ENCODE measurements at places on chromosomes 16 and 17.

DNA sequence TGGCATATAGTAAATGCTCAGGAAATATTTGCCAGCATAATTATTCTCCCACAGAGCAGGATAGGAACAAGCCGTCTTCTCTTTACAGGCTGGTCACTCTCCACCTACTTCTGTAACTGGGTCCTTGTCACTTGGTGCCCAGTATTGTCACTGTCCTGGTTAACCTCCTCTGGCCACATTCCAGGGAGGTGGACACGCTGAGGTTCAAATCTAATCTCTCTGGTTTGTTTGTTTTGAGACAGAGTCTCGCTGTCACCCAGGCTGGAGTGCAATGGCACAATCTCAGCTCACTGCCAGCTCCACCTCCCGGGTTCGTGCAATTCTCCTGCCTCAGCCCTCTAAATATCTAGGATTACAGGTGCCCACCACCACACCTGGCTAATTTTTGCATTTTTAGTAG, 15.6 kb downstream of the SBK1 start:
- no peak for DNase-seq

DNA sequence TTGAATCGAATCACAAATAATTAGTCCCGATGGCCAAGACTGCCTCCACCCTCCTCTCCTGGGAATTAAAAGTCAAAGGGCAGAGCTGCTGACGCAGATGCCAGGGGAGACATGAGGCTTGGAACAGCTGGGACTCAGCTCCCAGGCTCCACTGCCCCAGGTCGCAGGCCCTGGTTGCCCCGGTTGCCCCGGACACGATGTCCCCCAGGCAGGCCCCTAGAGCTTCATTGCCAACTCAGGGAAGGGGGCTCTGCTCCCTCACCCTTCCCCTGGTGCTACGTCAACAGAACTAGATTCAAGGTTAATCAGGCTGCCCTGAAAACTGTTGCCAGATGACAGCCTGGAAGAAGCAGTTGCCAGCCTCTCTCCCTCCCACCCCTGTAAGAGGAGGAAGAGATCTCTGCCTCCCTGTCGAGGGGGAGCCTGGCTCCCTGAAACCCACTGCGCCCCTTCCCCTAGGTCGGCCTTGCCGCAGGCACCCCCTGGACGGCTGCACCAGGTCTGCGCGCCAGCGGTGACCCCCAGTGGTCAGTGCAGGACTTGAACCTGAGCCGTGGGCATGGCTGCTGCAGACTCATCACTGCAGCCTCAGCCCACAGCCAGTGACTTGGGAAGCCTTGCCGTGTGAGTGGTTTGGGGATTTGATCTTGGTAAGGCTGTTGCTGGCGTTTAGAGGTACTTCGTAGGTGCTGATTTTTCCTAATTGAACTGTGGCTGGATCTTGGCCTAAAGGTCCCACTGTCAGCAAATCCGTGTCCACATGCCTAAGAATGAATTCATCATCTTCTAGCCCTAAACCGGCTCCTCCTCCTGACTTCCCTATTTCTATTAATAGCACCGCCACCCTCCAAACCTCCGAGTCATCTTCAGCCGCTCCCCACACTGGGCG, 84.1 kb upstream of the TOB1 start:
- DNase-seq: no peak

GRCh38 chr17:10899281-10899680, 61.4 kb upstream of the PIRT start:
- no peak for DNase-seq

- no peak for DNase-seq
Measured at GRCh38 chr16:83762992-83763358, 44.8 kb upstream of the HSBP1 start.

- no peak for DNase-seq
Measured at GRCh38 chr17:16286947-16287562, 66.2 kb downstream of the CENPV start.

- DNase-seq: no peak
Measured at GRCh38 chr16:19559242-19559910, 3.9 kb downstream of the VPS35L start.

DNA sequence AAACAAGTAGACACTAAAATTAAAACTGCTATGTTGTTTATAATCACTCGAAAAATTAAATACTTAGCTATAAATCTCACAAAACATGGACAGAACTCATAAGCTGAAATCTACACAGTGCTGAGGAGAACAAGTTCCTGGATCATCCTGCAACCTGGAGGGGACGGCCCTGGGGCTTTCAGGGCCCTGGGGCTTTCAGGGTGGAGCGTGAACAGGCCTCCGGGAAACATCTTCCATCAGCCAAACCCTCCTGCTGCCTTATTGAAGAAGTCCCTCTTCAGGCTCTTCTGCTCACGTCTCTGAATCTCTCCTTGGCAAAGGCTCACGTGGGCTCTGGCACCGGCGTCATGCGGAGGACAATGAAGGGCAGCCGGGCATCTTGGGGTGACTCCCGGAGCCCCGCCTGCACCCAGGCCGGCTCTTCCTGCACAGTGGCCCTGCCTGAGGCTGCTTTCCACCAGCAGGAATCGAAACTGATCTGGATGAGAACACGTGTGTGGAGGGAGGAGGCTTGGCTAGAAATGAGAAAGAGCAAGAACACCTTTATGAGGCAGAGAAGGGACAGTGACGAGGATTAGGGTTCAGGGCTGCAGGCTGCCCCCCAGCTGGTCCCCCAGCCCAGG, 127.3 kb downstream of the CDRT15L2 start:
- no peak for DNase-seq

DNA sequence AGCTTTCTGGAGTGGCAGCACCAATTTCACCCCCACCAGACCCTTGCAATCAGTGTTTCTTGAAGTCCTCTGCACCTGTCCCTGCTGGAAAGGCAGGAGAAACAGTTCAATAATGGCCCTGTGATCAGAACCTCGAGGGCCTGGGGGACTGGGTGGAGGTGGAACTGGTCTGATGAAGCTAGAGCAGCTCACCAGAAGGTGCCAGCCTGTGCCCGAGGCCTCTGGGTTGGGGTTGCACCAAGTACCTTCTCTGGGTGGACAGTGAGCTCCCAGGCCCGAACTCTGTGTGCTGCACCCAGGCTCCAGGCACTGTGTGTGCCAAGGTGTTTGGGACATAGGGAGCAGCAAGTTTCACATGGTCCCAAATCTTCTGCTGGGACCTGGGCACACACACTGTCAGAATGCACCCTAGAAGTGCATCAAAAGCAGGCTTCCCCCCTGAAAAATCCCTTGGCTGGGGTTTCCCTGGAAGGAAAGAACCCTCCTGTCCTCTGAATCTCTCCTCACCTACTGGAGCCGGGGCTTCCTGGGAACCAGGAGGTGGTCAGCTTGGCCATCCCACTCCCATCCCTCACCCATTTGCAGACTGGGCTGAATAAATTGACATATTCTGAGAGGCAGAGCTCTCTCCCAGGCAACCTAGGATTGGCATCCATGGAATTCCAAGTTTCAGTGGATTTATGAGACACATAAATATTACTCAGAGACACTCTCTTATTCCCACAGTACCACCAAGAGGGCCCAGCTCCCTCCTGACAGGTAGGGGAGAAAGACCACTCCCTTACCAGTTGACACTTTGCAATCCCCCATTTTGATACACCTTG, 17.4 kb downstream of the CD300LG start:
- DNase-seq: no peak

DNA sequence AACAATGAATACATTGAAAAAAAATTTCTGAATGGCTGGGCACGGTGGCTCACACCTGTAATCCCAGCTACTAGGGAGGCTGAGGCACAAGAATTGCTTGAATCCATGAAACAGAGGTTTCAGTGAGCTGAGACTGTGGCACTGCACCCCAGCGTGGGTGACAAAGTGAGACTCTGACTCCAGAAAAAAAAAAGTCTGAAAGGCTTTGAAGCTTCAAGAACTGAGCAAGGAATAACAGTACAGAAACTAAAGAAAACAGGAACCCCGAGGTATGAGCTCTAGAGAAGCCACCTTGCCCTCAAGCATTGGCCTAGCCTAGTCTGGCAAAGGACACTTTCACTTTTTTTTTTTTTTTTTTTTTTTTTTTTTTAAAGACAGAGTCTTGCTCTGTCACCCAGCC, 45.0 kb downstream of the TEX2 start:
- DNase-seq: no peak

- no peak for DNase-seq
Measured at GRCh38 chr17:79732804-79733691, 2.3 kb downstream of the ENPP7 start.

DNA sequence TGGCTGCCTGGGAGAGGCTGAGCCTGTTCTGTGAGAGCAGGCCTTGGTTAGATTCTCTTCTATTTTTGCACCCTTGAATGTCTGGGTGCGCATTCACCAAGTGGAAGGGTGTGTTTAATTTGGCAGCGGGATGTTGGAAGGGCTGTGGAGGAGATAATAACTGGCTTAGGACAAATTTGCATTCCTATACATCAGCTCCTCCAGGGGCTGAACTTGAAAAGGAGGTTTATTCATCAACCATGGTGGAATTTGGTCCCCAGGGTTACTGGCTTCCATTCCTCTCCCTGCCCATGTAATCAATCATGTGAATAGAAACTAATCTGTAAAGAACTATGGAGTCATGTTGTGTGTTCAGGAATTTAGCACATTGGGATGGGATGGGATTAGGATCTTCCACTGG, 100.2 kb upstream of the FOXF1 start:
- no peak for DNase-seq

- DNase-seq: no peak
Measured at GRCh38 chr16:57667526-57668262, 412 bp upstream of the ADGRG3 start.

DNA sequence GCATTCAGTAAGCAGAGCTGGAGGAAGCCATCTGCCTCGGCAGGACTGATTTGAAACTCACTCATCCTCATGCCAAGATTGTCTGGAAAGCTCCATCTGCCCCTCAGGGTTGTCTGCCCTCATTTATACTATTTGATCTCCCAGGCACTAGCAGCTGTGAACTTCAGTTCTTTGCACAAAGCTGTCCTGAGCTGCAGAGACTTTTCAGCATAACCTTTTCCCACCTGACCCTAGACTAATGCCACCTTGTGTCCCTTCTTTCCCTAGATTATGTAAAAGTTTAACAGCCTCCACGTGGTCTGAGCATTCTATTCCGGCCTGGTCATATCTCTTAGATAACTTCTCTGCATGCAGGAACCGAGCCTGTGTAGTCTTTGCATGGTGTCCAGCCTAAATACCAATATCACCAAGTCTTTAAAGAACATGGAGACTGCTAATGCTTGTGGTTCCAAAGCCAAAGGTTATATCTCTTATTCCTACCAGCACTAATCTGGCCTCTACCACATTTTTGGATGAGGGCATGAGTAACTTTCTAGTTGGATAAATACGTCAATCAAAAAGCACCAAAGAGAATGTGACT, 29.1 kb downstream of the STAT5A start:
- DNase-seq: no peak

DNA sequence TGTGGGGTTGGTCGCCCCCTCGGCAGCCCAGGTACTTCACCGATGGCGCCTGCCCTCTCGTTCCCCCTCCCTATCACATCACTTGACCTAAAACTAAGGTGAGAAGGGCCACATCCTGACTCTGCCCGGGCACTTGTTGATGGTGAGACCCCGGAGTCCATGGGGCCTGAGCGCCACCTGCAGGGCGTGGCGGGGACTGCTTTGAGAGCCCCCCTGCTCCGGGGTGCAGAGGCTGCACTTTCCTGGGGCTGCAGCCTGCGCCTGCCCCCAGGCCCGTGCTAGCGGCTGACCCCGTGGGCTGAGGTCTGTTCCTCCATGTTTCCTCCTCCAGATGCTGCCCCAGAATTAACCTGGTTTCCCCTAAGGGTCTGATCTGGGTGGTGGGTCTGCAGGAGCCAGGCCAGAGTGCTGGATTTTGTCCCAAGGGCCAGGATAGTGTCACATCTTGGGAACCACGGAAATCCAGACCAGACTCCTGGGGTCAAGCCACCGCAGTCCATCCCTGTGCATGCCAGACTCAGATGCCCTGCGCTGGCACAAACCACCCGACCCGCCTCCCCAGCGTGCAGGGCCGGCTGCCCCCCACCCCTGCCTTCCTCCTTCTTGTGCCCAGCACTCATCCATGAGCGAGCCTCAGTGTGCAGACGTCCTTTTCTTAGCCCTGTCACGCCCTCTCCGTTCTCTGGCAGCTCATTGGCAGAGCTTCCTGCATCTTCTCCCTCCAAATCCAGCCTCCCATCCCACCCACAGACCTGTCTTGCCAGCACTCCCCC, 2.7 kb downstream of the NDUFAF8 start:
- DNase-seq: no peak

DNA sequence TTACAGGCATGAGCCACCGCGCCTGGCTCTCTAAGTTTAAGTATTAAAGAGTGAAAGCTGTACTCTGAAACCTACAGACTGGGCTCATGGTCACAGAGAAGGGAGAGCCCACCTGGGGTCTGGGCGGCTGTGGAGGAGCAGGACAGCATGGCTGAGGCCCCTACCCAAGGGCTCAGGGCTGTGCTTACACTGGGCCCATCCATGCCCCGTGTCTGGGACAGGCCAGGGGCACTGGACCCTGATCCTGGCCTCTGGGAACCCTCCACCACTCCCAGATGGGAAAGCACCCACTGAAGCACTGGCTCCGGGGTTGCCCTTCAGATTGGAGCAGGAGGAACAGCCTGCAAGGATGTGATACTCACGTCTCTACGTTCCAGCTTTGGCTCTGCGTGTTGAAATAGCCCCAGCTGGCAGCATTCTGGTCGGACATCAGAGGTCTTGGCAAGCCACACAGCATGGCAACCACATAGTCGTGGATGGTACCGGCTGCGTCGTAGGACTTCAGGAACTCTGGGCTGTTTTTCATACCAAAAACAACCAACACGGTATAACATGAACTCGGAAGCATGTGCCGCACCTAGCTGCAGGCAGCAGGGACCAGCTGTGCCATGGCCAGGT, 13.0 kb downstream of the SHPK start:
- DNase-seq: no peak

DNA sequence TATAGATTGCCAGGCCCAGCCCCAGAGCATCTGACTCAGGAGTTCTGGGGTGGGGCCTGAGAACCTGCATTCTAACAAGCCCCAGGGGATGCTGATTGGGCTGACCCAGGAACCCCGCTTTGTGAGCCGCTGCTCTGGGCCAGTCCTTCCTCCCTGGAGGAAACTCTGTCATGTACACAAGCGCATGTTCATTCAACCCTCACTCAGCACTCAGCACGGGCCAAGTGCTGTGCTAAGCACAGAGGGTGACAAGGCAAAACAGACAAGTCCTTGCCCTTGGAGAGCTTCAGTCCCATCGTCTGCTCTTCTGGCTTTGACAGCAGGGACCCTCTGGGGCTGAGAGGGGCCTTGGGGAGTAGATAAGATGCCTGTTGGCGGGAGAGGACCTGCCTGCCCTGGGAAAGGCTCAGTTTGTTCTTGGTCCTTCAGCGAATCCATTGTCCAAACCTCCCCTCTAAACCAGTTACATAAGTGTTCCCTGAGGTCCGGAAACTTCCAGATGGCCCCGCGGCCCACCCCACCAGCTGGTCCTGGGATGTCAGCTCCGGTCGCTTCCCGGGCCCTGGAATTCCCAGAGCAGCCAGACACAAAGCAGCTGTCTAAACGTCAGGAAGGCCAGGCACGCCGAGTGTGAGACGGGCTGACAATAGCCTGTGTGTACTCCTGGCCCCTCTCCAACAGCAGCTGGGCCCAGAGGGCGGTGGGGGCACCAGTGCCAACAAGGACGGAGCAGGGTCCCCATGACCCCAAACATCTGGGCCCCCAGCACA, 88.8 kb downstream of the ZDHHC7 start:
- peak; percentile 72 for DNase-seq

All from nucleus accumbens (tissue), 56 donors.